ENCODE measurements at places on chromosomes 4 and X. TPM values are rescaled to one million over a fixed set of nuclear protein-coding genes. Genes with fewer than 3 reads are reported as not detected.

DNA sequence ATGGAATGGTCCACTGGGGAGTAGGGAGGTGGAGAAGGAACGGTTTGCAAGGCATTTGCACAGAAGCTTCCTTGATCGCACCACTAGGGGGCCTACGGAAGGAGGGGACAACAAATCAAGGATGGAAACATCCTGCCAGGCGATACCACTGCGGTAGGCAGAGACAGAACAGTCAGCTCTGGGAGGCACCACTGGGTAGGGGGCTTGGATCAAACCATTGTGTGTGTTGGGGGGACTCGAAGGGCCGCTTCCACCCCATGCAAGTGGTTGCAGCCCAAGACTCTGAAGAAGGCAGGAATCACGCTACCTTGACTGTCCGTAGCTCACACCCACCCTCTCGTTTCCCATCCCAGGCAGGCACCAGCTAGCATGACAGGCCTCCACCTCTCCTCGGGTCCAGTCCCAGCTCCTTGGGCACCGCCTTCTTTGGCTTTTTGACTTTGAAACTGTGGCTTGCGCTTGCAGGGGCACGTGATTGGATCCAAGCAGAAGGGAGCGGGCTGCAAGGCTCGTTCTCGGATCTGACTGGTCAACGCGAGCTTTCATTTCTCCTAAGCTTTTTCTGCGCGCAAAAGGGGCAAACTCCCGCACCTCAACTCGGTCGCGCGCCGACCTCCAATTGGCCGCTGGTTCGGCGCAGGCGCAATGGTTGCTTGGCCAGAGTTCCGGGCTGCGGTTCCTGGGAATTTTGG is 28.4 kb downstream of the GAGE1 start:
- DNase-seq: no peak
- H3K27ac ChIP-seq: no peak overlapping the region
- H3K4me3 ChIP-seq: no peak overlapping the region
- no peaks in the 10 kb centered on the region for H3K4me1 ChIP-seq
- H3K36me3 ChIP-seq: no peaks in the 10 kb centered on the region

GRCh38 chrX:29090811-29091210 is 503.6 kb downstream of the IL1RAPL1 start:
- no peak overlapping the region for H3K4me3 ChIP-seq
- H3K36me3 ChIP-seq: no peaks in the 10 kb centered on the region
- no peak overlapping the region for H3K27ac ChIP-seq
- peak; percentile 26 for DNase-seq
- H3K27me3 ChIP-seq: no peaks in the 10 kb centered on the region

DNA sequence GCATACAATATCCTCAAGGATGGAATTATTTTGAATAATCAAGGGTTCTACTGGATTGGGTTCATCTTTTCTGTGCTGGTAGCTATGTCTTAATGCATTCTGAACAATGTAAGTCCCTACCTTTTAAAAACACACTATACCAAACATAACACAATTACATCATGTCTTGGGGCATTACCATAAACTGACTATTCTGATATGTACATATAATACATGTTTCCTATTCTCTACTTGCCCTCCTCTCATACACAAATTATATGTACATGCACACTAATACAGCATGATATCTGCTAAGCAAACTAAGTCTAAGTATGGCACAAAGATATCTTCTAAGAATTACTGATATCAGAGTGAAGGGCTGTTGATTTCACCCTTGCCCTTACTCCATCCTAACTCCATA is 147.1 kb downstream of the PRDM5 start:
- H3K27me3 ChIP-seq: no peaks in the 10 kb centered on the region
- no peak overlapping the region for H3K4me3 ChIP-seq
- H3K27ac ChIP-seq: no peak overlapping the region
- no peaks in the 10 kb centered on the region for H3K36me3 ChIP-seq
- H3K4me1 ChIP-seq: no peaks in the 10 kb centered on the region
- no peak for DNase-seq

GRCh38 chr4:68466185-68466584 is 18.9 kb downstream of the TMPRSS11E start:
- DNase-seq: no peak
- no peak overlapping the region for H3K4me3 ChIP-seq
- no peaks in the 10 kb centered on the region for H3K27me3 ChIP-seq
- H3K27ac ChIP-seq: no peak overlapping the region

Gene PRSS12
- 0.55 TPM for total RNA-seq

DNA sequence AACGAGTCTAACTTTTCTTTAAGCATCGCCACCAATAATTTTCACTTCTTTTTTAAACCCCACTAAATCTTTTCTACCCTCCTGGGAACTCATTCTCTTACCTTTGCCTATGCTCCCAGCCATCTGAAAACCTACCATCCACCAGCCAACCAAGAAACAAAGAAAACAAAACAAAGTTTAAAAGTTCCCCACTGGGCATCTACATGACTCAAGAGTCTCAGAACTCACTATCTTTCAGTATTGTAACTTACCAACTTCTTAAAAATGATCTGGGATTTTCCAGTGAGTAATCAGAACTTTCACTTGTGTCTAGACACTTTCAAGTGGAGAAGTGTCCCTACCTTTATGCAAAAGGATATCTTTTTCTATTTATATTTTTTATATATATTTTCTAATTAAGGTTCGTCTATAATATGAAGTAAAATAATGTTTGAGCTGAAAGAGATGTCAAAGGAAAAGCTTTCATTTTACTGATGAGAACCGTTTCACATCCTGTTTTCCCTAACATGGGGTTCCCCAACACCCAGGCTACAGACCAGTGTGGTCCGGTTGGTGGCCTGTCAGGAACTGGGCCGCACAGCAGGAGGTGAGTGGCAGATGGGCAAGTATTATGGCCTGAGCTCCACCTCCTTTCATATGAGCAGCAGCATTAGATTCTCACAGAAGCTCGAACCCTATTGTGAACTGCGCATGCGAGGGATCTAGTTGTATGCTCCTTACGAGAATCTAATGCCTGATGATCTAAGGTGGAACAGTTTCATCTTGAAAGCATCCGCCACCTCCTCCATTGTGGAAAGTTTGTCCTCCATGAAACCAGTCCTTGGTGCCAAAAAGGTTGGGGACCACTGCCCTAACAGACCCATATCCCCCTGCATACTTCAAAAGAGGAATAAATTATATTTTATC is 9.8 kb upstream of the TIGD2 start:
- H3K36me3 ChIP-seq: no peaks in the 10 kb centered on the region
- no peak for DNase-seq
- no peak overlapping the region for H3K4me3 ChIP-seq
- H3K27me3 ChIP-seq: peaks cover 9% of the 10 kb centered on the region
- H3K27ac ChIP-seq: no peak overlapping the region

DNA sequence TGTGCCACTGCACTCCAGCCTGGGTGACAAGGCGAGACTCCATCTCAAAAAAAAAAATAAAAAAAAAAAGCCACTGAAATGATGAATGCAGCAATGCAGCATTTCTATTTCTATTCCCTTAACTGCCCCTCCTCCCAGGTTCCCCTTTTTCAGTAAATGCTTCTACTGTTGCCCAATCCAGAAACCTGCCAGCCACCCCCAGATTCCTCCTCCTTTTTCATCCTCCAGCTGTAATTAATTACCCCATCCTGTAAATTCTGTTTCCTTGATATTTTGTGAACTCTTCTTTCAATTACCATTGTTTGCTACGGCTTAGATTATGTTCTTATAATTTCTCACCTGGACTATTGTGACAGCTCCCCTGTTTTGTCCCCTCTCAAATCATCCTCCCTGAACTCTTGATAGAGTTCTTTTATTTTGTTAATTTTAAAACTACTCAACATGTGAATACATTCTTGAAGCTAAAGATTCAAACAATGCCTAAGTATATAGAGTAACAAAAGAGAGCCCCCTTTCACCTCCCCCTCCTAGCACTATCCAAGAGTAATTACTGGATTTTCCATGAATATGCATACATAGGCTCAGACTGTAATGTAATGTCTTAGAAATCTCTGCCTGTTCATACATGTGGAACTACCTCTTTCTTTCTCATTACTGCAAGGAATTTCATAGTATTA is 140.6 kb upstream of the GPC4 start:
- H3K27me3 ChIP-seq: no peaks in the 10 kb centered on the region
- no peaks in the 10 kb centered on the region for H3K36me3 ChIP-seq
- H3K4me3 ChIP-seq: no peak overlapping the region
- H3K4me1 ChIP-seq: no peaks in the 10 kb centered on the region
- no peak for DNase-seq

Gene CNGA1
- not detected for total RNA-seq

Gene LRRC66
- 0.27 TPM for total RNA-seq

Gene GPR82
- not detected for total RNA-seq

- H3K4me1 ChIP-seq: no peaks in the 10 kb centered on the region
- no peak overlapping the region for H3K4me3 ChIP-seq
- H3K36me3 ChIP-seq: no peaks in the 10 kb centered on the region
- H3K27ac ChIP-seq: no peak overlapping the region
These were observed 174.5 kb downstream of the SMIM20 start for GRCh38 chr4:26088433-26088928.

GRCh38 chr4:127685292-127685691 is 44.9 kb upstream of the SLC25A31 start:
- no peak overlapping the region for H3K4me3 ChIP-seq
- no peaks in the 10 kb centered on the region for H3K36me3 ChIP-seq
- H3K27me3 ChIP-seq: no peaks in the 10 kb centered on the region
- DNase-seq: peak; percentile 17
- peaks cover 18% of the 10 kb centered on the region for H3K4me1 ChIP-seq
- no peak overlapping the region for H3K27ac ChIP-seq

GRCh38 chr4:4668355-4669210 is 126.7 kb upstream of the STX18 start:
- H3K27ac ChIP-seq: no peak overlapping the region
- no peaks in the 10 kb centered on the region for H3K27me3 ChIP-seq
- H3K4me1 ChIP-seq: no peaks in the 10 kb centered on the region
- H3K4me3 ChIP-seq: no peak overlapping the region

DNA sequence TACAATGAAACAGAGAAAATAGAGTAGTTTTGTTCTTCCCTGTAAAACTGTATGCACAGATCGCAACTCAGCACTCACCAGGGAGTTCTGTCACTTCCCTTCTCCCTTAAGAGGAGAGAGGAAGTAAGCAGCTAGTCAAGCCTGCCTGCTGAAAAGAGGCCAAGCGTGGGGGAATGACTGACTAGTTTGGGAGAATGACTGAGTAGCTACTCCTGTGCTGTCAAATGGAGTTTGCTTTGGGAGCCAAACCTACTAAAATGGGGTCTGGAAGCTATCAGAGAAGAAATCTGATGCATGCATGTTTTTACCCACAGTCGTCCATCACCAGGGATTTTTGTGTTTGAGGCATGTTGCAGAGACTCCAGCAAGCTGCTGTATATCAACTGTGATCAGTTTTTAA is 54.6 kb upstream of the LHFPL1 start:
- no peak for DNase-seq
- H3K27me3 ChIP-seq: no peaks in the 10 kb centered on the region
- H3K27ac ChIP-seq: no peak overlapping the region
- H3K4me3 ChIP-seq: no peak overlapping the region
- no peaks in the 10 kb centered on the region for H3K4me1 ChIP-seq

Gene PNMA3
- total RNA-seq: not detected

GRCh38 chr4:88277711-88278225 is 6.6 kb downstream of the PPM1K start:
- H3K27ac ChIP-seq: no peak overlapping the region
- no peak overlapping the region for H3K4me3 ChIP-seq
- no peak for DNase-seq
- H3K4me1 ChIP-seq: peaks cover 3% of the 10 kb centered on the region
- H3K36me3 ChIP-seq: no peaks in the 10 kb centered on the region

Gene AMOT
- total RNA-seq: 2.7 TPM

DNA sequence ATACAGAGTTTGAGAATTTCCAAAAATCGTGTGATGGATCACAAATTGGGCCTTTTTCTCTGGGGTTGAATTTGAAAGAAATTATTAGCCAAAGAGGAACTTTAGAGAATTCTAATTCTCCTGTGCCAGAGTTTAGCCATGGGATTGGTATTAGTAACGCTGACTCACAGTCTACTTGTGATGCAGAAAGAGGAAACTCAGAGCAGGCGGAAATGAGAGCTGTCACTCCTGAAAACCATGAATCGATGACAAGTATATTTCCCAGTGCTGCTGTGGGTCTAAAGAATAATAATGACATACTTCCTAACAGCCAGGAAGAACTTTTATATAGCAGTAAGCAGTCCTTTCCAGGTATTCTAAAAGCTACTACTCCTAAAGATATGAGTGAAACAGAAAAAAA is 64.9 kb downstream of the N4BP2 start:
- peak; percentile 93 for DNase-seq
- peak overlapping the region; percentile 82 for H3K27ac ChIP-seq
- H3K27me3 ChIP-seq: no peaks in the 10 kb centered on the region
- H3K4me3 ChIP-seq: no peak overlapping the region

Gene SHOX
- total RNA-seq: not detected

GRCh38 chr4:79281566-79282359 is 44.1 kb downstream of the NAA11 start:
- H3K4me3 ChIP-seq: no peak overlapping the region
- no peaks in the 10 kb centered on the region for H3K4me1 ChIP-seq
- no peaks in the 10 kb centered on the region for H3K27me3 ChIP-seq
- DNase-seq: no peak

All from endothelial cell of umbilical vein (primary cell).